Cardiac fibroblast (primary cell): ENCODE measurements at places on chromosomes 5 and 9.

GRCh38 chr5:163766936-163767670, 261.7 kb downstream of the MAT2B start:
- no peak for DNase-seq

GRCh38 chr9:127346584-127346983, 50.4 kb upstream of the SLC2A8 start:
- DNase-seq = no peak

GRCh38 chr5:9604416-9604815, 25.7 kb downstream of the TAS2R1 start:
- no peak for DNase-seq

DNA sequence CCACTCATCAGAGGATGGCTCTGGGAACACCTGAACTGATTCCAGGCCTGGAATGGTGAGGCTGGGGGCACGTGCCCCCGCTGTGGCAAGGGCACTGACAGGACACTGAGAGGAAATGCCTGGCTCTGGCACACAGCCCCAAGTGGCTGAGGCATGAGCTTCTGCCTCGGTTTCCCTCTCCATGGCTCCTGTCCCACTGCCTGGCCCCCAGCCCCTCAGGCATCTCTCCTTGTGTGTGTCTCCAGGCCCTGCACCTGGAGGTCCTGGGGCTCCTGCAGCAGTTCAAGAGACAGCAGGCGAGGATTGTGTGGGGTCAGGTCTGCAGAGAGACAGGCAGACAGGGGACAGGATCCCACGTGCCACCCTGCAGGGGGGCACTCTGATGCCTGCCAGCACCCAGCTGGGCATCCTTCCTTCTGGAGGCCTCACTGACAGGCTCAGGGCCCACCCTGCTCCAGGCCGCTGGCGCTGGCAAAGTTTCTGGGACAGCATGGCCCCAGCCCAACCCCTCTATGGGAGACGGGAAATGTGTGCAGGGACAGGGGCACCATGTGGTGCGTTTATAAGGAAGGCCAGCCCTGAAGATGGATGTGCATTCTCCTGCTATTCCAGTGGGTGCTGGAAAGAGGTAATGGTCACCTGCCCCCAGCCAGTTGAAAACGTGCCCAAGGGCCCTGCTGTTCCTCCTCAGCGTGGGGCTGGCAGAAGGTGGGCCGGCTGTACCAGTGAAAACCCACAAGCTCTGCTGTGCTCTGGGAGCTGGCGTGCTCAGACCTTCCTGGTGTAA, 66.0 kb downstream of the RASGEF1C start:
- no peak for DNase-seq

GRCh38 chr5:124516567-124516966, 229.9 kb downstream of the ZNF608 start:
- no peak for DNase-seq

DNA sequence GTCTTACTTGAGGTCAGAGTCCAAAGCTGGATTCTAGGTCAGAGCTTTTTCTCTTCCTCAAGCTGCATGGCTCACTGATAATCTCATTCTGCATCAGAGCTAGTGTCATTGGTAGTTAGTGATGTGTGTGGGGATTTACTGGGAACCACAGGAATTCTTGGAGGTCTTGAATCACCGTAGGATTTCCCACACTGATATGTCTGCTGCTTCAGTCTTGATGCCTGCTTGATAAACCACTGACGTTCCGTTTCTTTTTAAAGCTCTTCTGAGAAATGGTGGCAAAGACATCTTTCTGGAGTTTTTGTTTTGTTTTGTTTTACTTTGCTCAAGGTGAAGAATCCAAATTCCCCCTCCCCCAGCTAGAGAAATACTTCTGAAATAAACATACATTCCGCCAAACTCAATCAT, 1.2 kb upstream of the GARIN3 start:
- peak; percentile 2 for DNase-seq

DNA sequence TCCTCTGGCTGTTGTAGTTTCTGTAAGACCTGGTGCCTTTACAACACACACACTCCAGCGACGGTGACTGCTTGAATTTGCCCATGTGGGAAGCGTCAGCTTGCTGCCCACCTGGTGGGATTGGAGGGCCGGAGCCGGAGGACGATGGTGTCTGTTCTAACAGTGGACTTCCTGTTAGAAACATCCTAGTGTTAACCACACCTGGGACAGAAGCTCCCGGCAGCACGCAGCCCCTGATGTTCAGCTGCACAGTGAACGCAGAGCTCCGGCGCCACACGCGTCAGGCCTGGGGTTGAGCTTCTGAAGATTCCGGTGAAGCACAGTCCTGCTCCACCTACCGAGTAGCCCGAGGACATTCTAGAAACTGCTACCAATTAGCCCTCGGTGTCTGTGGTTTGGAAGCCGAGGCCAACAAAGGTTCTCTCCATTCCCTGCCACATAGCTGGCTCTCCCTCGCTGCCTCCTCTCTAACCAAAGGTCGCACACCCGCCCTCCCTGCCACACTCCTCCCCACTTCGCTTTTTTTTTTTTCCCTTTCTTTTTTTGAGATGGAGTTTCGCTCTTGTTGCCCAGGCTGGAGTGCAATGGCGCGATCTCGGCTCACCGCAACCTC, 14.4 kb downstream of the PMPCA start:
- no peak for DNase-seq

DNA sequence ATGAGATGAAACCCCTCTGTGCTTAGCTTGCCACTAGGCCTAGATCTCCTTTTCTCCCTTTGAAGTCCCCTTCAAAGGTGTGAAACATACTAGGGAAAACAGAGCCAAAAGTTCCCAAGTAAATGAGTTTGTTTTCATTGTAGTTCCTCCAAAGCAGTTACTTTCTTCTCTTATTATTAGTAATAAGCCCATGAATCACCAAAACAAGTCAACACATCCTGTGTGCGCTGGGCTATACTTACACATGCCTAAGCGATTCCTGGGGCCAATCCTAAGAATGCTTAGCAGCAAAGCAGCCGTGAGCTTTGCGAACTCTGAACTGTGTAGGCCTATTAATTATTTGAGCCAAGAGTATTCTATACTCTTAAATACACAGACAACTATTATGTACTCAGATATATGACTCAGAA, 7.6 kb downstream of the ENC1 start:
- DNase-seq = peak; percentile 65

- DNase-seq = no peak
Measured at GRCh38 chr5:168984135-168984675, 316.7 kb downstream of the SLIT3 start.

GRCh38 chr5:13941468-13941867, 3.0 kb downstream of the DNAH5 start:
- DNase-seq = no peak

DNA sequence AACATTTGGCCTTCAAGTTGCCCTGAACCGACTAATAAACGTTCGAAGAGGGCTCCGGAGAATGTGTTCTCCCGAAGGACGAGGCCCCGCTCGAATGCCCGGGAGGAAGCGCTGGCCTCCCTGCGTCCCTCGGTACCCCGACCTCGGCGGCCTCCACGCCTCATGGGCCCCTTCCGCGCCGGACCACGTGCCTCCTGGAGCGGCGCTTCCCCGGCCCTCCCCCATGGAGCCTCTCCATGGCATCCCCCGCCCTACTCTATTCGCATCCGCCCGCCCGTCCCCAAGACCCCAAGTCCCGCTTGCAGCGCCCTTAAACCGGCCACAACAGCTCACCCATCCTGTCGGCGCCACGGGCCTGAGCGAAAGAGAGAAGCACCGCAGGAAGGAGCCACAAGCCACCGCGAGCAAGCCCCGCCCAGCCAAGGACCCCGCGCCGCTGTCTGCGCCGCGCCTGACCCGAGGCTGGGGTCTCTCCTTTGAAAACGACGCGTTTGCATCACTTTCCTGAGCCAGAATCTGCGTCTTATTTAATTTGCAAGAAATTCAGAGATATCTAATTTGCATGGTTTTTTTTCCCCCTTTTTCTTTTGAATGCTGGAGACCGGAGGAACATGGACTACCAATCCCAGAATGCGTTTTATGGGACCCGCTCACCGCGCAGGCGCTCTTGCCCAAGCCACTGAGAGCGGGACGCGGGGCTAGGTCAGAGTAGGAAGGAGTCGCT, at the start of gene RPS23:
Gene RPS23, minus strand, starts transcription at position 368 of the 724 bp plus-strand sequence. Its CDS starts 31 bp downstream, at position 337.
- DNase-seq = peak; percentile 95

DNA sequence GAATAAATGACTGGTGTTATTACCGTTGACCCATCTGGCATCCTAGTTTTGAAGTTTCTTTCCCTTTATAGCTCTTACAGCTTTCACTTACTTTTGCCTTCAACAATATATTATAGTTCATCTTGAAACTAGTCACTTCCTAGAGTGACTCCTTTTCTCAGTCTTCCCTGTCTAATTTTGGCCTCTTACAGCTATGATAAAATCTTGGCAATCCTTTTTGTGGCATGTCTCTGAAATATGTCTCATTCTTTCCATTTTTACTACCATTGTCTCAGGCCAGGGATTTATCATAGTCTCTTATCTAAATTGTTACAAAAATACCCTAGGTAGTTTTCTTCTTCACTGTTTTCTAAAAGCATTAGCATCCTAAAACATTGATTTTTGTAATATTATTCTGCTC, 621.3 kb upstream of the ZNF608 start:
- peak; percentile 59 for DNase-seq

GRCh38 chr9:101639311-101639710, 44.5 kb upstream of the PPP3R2 start:
- DNase-seq = no peak

- DNase-seq = no peak
Measured at GRCh38 chr5:79692596-79692995, 3.0 kb downstream of the CMYA5 start.

DNA sequence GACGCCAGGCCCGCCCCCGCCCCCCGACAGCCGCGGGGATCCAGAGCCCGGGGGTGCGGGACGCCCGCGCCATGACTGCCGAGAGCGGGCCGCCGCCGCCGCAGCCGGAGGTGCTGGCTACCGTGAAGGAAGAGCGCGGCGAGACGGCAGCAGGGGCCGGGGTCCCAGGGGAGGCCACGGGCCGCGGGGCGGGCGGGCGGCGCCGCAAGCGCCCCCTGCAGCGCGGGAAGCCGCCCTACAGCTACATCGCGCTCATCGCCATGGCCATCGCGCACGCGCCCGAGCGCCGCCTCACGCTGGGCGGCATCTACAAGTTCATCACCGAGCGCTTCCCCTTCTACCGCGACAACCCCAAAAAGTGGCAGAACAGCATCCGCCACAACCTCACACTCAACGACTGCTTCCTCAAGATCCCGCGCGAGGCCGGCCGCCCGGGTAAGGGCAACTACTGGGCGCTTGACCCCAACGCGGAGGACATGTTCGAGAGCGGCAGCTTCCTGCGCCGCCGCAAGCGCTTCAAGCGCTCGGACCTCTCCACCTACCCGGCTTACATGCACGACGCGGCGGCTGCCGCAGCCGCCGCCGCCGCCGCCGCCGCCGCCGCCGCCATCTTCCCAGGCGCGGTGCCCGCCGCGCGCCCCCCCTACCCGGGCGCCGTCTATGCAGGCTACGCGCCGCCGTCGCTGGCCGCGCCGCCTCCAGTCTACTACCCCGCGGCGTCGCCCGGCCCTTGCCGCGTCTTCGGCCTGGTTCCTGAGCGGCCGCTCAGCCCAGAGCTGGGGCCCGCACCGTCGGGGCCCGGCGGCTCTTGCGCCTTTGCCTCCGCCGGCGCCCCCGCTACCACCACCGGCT, 1.0 kb downstream of the FOXE1 start:
- peak; percentile 37 for DNase-seq

- DNase-seq = peak; percentile 85
Measured at GRCh38 chr5:173016598-173017046, 33.1 kb downstream of the ATP6V0E1 start.

DNA sequence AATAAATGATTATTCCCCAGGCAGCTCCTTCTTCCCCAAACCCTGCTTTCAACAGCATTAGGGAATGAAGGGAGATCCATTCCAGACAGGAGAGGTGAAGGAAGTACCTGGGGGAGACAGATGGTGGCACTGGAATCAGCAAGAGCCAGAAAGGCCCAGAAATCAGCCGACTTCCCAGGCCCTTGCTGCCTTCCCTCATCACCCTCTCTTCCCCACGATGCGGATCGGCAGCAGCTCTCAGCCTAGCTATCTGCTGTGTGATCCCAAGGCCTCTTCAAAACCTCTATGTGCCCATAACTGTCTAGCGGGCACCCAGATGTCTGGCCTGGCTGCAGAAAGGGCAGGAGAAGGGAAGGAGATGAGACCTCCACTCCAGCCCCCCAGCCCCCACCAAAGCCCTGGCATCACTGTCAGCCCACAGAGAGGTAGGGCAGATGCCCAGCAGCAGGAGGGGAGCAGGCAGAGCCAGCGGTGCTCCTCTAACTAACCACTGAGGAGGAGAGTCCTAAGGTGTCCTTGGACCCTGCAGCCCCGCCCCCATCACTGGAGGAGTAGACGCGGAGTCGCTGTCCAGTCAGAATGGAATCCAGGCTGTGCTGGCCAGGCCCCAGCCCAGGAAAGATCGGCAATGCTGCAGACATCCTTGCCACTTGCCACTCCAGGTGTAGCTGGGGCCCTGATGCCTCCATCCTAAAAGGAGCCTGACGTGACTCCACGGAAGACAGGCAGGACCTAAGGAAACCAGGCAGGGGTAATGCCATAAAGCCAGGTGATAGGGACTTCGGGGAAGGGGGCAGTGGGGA, 12.7 kb downstream of the CNTFR start:
- DNase-seq = no peak

DNA sequence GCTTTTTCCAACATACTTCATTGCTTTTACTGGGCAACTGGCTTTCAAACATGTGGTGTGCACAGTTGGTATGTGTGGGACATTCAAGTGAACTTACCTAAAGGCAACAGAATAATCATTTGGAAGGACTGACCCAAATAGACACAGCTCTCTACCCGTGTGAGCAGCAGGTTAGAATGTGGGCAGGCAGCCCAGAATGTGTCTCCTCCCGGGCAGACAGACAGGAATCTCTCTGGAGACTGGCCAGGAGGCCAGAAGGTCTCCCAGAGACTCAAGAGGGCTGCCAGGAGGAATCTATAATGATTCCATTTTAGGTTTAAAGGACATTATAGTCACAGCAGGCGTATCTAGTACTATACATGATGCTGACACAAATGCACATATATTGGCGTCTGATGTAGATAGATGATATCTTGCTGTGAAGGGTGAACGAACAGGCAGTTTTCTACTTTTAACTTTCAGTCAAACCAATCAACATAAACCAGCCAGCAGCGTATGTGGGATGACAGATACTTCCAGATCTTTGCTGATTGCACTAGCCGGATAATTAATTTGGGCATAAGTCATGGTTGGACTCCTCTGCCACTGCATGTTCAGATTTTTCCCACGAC, 297.4 kb upstream of the ZNF608 start:
- peak; percentile 79 for DNase-seq

DNA sequence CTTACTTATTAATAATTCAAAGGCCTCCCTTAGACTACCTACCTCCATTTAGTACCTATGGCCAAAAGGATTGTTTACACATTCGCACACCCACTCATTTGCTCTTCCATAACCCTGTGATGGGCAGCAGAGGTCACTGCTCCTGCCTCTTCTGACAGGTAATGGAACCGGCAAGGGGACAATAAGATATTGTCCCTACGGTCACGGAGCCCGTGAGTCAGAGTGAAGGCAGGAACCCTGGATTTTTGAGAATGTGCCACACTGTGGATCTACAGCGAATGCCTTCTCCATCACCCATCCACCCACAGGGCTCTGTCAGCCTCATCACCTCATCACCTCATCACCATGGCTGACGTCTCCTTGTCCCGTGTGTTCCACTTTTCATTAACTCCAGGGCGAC, 132.3 kb downstream of the MYO10 start:
- DNase-seq = no peak
